NCI-H1436 (cell line): ENCODE measurements at places on chromosomes 12 and 14.

DNA sequence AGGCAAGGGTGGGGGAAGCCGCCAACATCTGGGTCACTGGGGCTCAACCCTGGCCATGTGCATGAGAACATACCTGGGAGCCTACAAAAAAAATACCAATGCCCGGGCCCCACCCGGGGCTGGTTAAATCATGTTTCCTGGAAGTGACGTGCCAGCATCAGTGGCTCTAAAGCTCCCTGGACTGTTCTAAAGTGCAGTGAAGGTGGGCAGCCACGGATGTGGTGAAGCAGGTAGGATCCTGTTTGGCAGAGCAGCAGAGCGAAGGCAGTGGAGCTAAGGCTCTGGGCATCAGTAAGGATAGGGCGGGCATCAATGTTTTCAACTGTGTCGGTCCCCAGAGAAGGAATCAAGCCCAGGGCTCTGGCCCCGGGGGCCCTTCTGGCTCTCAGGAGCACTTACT is 525 bp upstream of the GPR68 start:
- DNase-seq: no peak

- DNase-seq: no peak
These were observed 356.6 kb downstream of the FUT8 start for GRCh38 chr14:65769151-65769550.

DNA sequence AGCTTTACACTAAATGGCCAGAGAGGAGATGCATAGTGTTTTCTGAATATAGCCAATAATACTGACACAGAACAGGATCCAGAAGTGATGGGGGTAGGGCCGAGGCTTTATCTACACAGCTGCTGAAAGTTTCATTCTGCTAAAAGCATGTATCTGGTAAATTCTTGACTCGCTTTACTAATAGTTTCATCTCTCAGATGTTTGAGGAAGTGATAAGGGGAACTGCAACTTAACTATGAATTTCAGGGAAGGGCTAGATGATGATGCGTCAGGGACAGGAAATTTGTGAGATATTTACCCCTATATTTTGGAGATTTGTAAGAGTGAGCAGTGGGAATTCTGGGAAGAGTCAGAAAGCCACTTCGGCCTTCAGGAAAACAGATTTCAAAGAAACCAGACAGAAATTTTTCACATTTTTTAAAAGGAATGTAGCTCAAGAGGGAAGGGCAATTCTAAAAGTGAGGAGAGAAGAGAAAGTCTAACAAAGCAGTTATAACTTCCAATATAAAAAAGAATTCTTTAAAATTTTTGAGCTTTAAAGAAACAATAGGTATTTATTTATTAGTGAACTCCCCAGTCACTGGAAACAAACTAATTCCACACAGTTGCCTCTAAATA is 243.1 kb downstream of the BCAT1 start:
- DNase-seq: no peak

DNA sequence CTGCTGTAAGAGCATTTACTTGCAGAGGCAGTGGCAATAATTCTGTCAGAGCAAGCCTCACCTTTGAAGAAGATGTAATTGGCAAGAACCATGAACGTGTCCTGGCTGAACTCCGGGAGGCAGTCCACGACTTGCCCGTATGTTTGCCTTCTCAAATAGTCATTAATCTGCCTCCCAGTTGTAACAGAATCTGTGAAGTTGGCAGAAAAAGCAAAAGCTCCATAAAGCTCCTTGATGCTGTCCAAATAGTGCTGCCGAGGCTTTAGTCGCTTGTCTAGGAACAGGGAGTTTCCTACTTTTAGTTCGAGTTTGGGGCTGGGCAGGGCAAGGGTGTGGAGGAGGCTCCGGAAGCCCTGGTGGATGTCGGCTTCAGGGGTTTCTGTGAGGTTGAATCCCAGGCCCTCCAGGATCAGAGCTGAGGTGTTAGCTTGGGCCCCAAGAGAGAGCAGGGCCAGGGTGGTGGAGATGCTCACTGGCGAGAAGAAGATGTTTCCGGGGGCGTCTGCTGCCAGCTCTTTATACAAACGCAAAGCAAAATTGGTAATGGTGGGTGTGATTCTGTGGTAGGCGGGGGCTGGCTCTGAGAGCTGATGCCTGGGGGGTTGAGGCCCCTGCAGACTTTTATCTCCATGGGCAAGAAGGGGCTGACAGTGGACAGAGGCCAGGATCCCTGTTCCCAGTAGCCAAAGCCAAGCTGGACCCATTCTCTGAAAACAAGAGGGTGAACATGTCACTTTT is 4.4 kb downstream of the SERPINA11 start:
- DNase-seq: no peak

DNA sequence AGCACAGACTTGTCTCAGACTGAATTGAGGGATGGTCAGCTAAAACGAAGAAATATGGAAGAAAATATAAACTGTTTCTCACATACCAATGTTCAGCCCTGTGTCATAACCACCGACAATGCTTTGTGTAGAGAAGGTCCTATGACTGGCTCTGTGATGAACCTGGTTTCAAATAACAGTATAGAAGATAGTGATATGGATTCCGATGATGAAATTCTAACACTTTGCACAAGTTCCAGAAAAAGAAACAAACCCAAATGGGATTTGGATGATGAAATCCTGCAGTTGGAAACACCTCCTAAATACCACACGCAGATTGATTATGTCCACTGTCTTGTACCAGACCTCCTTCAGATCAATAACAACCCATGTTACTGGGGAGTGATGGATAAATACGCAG is 7.9 kb upstream of the MAPK1IP1L start:
- DNase-seq: no peak

GRCh38 chr12:19428246-19428645 is 11.0 kb upstream of the AEBP2 start:
- DNase-seq: no peak

- no peak for DNase-seq
These were observed 41.6 kb downstream of the DAD1 start for GRCh38 chr14:22547313-22547947.

DNA sequence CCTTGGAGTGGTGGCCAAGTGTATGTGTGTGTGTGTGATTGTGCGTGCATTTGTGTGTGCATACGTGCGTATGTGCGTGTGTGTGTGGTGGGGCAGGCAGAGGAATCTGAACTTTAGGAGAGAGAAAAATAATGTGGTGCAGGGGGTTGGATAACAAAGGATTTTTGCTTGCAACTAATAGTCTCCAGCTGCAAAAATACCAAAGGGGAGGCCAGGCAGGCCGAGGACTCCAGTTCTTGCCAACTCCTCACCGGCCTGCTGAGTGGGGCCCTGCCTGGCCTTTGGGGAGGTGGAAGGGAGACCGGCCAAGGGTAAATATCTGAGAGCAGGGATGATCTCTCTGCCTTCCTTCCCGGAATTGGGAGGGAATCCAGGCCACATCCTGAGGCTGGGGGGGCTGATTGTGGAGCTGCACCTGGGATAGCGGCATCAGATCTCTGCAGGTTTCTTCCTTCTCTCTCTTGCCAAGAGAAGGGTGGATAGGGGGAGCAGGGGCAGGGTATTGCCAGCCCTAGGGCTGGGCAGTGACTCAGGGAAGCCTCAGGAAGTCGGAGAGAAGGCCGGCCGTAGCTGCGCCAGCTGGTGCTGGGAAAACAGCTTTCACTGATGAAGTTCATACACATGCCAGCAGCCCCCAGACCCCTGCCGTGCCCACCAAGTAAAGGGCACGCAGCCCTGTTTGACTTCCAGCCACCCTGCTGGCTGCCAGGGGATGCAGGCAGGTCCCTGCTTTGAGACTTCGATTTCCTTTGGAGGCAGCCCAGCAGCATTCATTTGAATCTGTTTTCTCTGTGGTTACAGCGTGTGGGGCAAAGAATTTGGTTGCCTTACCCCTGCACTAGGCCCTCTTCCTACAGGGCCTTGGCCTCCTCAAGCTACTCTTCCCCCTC is 4.6 kb upstream of the LRP1-AS start:
- no peak for DNase-seq

DNA sequence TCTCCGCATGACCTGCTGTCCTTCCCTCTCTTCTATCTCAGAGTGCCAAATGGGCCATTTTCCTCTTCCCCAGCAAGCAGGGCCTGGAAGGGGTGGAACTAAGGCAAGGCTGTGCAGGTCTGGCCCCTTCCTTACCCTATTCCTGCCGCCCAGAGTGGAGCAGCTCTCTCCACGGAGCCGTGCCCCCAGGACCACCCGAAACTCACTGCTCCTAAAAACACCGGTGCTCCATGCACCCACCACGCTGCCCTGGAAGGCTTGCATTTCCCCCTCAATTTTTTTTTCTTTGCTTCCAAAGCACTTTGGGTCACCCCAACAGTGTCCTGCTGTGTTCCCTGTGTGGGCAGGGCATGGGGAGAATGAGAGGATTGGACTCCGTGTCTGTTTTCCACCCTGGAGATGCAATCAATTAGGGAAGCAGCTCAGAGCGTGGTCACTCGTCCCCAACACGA is 48.5 kb upstream of the MEG3 start:
- DNase-seq: no peak

DNA sequence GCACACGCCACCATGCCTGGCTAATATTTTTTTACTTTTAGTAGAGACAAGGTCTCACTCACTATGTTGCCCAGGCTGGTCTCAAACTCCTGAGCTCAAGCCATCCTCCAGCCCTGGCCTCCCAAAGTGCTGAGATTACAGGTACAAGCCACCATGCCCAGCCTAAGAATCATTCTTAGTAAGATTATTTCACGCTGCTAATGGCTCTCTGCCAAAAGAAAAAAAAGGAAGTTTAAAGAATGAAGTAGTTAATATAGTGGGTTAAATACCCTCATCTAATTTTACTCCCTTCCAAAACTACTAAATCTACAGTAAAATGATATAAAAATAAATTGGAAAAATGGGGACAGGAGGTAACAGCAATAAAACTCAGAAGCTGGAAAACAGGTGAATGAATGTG is 2.6 kb downstream of the ETFRF1 start:
- DNase-seq: no peak

- no peak for DNase-seq
These were observed 5.7 kb downstream of the SERPINA9 start for GRCh38 chr14:94470311-94470710.

DNA sequence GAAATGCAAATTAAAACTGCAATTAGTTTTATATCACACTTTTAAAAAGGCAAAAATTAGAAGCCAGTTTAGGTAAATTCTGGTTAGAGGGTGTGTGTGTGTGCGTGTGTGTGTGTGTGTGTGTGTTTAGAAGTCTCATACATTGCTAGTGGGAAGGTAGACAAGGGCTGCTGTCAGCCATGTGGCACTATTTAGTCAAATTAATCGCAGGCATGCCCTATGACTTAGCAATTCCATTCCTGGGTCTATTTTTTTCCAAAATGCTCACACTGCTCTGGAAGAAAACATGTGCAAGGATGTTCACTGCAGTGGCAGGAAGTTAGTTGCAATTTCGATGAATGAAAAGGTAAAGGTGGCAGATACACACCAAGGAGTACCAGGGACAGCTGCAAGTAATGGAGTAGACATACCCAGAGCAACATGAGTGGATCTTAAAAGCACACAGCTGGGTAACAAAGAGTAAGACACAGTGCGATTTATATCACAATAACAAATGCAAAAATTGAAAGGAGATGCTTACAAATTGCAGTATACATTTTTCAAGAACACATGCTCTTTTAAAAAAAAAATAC is 11.6 kb downstream of the CAPZA3 start:
- DNase-seq: no peak

DNA sequence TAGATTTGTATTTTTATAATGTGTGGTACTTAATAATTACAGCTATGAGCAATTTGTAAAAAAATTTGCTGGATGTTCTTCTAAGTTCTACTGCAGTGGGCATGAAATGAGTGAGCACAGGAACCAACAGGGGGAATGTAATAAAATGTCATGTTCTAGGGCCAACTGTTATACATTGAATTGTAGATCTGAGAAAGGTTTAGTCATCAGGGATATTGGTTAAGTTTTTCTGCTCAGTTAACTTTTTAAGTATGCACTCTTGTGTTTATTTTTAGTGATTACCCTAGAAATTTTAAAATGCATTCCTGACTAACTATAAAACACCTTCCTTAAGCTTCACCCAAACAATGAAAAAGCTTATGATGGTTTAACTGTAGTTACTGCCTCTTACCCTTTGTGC is 101.8 kb downstream of the CAND1 start:
- no peak for DNase-seq

GRCh38 chr12:112965643-112966042 is 12.7 kb upstream of the OAS2 start:
- no peak for DNase-seq

- no peak for DNase-seq
These were observed 171.4 kb downstream of the RBM19 start for GRCh38 chr12:113794774-113795173.

DNA sequence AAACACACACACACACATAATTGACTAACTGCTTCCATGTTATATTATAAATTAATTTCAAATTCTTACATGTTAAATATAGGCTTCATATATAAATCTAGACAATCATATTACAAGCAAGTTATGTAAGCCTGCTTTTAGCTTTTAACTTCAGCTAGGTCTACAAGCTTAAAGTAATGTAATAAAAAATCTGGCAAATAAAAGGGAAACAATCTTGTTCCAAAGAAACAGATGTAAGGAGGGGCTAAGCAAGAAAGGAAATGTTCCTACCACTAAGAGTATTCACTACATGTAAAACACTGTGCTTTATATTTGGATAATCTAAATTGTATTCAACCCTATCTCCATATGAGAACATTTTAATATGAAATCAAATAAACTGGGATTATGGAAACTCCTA is 110.4 kb downstream of the SLC6A15 start:
- no peak for DNase-seq

DNA sequence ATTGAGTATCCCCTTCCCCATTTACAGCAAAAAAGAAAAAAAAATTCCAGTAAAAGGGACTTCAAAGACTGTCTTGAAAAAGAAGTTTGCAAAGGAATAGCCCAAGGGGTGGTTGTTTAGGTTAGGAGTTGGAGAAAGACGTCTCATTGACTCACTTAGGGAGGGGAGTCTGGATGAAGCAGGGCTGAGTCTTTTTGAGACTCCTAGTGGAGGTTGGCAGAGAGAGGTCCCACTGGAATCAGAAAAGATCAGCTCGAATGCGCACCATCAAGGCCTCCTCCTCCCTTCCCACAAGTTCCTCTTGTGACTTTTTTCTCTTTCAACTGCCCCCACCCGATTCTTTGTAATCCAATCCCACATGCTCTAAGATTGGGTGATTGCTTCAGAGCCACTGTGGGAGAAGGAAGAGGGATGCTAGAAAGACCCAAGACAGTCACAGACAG is 1.9 kb downstream of the ARHGEF40 start:
- DNase-seq: no peak

DNA sequence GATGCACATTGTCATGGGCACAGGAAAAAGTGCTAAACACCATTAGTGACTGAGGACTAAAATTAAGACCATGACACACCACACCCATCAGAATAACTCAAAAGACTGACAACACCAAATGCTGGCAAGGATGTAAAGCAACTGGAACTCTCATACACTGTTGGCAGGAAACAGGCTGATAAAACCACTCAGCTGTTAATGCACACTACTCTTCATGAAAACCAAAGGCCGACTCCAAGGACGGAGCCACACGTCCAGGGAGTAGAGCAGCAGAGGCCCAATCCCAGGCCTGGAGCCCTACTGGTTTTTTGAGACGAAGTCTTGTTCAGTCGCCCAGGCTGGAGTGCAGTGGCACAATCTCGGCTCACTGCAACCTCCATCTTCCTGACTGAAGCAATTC is 6.4 kb downstream of the RAD52 start:
- DNase-seq: no peak

GRCh38 chr12:25690996-25691864 is 138.1 kb upstream of the LMNTD1 start:
- DNase-seq: no peak

GRCh38 chr14:21300892-21301291 is 21.0 kb downstream of the RPGRIP1 start:
- DNase-seq: no peak

- DNase-seq: no peak
These were observed 54.5 kb downstream of the VCPKMT start for GRCh38 chr14:50061664-50062437.
